ENCODE measurements at places on chromosomes 11 and 22.
A peak's percentile ranks its signal among the peaks of the same experiment; 100 is the strongest.

DNA sequence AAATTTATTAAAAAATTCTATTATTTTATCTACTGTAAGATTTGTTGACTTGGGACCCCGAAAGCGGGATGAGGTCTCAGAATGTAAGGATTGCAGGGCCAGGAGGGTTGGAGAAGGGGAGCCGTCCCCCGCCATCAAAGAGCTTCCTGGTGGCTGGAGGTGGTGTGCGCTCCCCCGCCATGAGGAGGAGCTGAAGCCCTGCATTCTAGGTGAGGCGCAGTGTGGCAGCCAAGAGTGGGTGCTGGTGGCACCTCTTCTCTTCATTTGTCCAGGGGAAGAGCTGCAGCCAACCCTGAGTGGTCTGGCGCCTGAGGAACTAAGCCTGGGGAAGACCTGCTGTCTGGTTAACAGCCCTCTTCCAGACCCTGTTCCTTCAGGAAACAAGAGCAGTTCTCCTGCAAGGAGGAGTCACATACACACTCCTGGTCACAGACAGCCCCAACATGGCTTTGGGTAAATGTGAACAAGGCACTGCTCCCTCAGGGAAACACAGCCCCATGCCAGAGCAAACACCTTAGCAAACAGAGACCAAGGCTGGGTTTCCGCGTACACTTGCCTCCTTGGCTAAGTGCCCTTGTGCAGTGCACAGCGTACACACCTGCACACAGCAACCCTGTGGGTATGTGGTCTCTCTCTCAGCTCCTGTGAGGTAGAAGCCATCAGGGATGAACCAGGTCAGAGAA, 17.3 kb downstream of the RTN4RL2 start:
- no peak for DNase-seq

GRCh38 chr11:30171661-30172060, 59.2 kb upstream of the FSHB start:
- DNase-seq: no peak

GRCh38 chr11:44176546-44177213, 81.2 kb downstream of the EXT2 start:
- no peak for DNase-seq

DNA sequence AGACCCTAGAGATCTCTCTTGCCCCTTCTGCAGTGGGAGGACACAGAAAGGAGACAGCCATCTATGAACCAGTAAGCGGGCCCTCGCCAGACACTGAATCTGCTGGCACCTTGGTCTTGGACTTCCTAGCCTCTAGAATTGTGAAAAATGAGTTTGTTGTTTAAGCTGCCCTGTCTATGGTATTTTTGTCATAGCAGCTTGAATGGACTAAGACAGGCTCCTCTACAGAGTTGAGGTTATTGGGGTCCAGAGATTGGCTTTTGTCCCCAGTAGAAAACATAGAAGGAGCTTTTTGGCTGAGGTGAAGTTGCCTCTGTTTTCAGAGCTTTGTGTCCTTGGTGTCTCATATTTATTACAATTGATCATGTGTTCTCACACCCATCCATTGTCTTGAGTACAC, 77.2 kb downstream of the STIM1 start:
- DNase-seq: no peak

- no peak for DNase-seq
Observed at GRCh38 chr22:43417555-43417954, 5.7 kb downstream of the MPPED1 start.

- DNase-seq: peak; percentile 68
Observed at GRCh38 chr22:41285441-41285819, 557 bp downstream of the RANGAP1 start.

DNA sequence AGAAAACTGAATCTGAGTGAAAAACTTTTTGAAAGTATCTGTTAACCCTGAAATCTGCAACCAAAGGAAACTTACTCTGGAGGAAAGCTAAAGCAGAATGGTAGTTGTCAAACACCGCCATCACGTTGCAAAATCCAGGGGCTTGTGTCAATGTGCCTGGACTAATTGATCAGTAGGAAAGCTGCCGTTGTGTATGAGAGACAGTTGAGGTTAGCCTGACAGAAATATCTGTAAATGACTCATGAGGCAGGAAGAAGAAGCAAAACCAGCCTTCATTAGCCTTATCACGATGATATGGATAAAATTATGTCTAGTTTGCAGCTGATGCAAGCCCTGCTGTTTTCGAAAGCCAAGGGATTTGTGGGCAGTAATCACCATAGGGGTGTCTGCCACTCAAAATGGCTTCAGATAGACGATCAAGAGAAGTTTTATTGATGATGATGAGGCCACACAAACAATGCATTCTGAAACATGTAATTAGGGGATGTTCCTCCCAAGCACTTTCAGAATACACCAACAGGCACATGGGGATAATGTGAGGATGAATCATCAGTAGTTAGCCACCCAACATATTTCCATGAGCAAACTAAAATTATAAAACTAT, 8.9 kb downstream of the SCGB1A1 start:
- DNase-seq: no peak

DNA sequence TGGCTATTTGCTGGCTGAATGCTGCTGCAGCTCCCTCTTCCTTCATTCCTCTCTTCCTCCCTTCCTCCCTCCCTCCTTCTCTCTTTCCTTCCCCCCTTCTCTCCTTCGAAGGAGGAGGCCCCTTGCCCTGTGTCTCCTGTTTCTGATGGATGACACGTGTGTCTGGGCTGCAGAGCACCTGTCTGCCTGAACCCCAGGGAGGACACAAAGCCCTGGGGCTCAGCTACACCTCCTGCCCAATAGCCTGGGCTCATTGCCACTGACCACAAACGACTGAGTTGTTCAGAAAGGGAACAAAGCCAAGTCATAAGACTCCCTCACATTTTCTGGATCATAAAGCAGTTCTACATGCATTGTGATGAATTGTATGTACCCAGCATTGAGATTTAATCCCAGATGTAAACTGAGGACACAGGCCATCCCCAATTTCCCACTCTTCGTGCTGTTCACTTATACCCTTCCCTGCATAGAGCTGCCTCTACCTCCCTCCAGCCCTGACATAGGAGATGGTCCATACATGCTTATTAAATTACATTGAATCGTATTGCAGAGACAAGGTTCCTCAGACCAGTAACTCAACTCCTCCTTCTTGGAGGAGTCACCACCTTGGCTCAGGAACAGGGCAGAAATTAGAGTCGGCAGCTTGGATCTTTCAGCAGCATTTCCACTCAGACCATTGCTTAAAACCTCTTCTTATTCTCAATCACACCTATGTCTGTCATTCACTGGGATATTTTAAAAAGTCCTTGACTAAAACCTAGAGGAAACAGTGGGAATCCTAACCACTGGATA, 1.2 kb downstream of the CSRP3 start:
- DNase-seq: no peak

DNA sequence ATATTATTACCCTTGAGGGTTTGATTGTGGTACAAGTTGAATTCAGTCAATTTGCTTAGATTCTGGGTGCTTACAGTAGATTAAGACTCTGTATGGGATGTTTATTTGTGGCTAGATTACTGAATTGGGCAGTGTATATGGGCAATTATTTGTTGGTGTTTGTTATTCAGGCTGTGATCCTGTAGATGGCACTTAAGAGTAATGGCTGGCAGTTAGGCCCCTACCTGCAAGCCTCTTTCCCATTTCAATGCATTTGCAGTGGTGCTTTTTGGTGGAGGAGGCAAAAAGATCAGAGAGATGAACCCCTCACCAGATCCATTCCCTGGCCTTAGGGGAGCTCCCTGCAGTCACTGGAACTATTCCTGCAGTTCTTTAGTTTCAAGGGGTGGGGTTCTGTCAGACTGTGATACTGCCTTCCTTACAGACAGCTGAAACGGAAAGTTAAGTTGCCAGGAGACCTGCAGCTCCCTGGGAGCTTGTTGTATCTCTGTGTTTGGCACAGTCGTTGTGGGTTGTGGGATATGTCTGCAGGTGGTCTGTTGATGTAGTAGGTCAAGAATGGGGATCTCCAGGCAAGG, 199.5 kb downstream of the AASDHPPT start:
- DNase-seq: no peak

GRCh38 chr11:67071420-67072284, 15.0 kb downstream of the RHOD start:
- DNase-seq: peak; percentile 63

- no peak for DNase-seq
Observed at GRCh38 chr11:23897453-23898286, 599.2 kb upstream of the LUZP2 start.

GRCh38 chr11:9301720-9302119, 12.7 kb downstream of the TMEM41B start:
- DNase-seq: no peak

- DNase-seq: no peak
Observed at GRCh38 chr11:31827455-31828206, 16.5 kb upstream of the PAX6 start.

DNA sequence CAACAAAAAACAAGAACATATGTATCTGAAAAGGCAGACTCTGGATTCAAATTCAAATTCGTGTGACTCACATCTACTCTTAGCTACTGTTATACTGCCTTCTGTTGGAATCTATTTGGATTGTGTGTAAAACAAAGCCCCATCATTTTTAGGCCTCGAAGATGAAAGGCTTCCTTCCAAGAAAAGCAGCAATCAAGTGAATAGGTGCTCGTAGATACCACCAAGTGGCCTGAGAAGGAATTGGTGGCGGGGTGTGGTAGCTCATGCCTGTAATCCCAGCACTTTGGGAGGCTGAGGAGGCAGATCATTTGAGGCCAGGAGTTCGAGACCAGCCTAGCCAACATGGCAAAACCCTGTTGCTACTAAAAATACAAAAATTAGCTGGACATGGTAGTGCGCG, 4.2 kb downstream of the GRAMD1B start:
- DNase-seq: peak; percentile 29

GRCh38 chr11:5277807-5278382, 8.2 kb upstream of the HBE1 start:
- no peak for DNase-seq

- DNase-seq: no peak
Observed at GRCh38 chr22:49656291-49656851, 171.3 kb downstream of the BRD1 start.

GRCh38 chr11:87076874-87077429, 39.2 kb downstream of the TMEM135 start:
- DNase-seq: no peak

DNA sequence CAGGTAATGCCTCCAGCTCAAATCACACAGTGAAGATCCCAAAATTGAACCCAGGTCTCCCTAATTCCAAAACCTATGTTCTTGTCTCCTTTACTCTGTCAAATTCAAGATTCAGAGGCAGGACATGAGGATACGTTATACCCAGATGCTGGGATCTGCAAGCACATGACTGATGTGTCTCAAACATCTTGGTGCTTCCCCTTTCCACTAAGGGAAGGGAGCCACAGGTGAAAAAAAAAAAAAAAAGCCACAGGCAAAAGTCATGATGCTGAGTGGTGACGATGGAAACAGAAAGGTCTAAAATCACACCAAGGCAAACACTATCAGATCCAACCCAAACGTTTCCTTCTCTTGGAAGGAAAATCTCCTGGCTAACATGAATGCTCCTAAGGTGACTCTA, 24.0 kb downstream of the ABTB2 start:
- no peak for DNase-seq

DNA sequence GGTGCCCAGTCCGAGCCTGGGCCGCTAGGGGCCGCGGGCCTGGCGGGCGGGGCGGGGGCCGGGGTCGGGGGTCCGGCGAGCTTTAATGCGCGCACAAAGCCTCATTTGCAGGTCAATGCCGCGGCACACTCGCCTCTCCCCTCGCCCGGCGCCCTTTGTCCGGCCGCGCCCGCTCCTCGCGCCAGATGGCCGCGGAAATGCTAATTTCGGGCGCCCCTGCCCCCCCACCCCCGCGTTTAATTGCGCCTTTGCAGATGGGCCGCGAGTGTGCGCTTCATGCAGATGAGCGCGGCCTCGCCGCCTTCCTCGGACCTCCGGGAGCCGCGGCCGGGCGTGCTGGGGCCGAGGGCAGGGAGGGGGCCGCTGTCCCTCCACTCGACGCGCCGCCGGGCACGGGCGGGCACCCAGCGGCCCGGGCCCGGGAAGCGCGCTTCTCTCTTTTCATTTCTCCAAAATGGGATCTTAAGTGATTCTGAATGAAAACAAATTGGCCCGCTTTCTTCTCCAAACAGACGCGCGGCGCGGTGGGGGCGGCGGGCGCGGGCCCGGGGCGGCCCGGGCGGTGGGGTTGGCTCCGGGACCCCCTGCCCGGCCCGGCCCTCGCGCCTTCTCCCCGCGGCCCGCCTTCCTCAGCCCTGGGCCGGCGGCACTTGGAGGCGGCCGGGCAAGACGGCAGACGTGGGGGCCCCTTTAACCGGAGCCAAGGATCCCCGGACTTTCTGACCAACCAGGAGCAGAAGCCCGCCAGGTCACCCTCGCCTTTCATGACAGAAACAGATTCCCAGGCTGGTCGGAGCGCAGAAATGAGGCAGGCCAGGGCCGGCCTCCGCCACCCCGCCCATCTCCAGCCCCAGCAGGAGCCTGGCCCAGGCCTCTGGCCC, 22.9 kb downstream of the CDKN1C start:
- DNase-seq: no peak

DNA sequence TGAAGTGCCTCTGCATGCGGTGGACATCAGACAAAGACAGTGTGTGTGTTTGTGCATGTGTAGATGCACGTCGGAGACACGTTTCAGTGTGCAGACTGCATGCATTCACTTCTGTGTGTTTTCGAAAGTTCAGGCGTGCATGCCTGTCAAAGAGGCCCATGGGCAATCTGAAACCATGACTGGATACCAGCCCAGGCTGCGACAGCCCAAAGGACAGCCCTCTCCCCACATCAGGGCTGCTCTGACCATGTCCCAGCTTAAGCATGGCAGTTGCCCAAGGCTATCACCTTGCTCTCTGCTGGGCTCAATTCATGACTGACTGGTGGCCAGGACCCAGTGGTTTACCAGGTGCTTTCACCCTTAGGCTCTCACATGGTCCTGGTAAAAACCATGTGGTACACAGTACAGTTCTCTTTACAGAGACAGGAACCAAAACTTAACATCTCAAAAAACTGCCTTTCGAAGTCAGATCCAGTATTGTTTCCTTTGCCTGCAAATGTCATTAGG, 423.7 kb upstream of the CADM1 start:
- no peak for DNase-seq

- DNase-seq: no peak
Observed at GRCh38 chr22:32469799-32470212, 4.8 kb upstream of the FBXO7 start.

DNA sequence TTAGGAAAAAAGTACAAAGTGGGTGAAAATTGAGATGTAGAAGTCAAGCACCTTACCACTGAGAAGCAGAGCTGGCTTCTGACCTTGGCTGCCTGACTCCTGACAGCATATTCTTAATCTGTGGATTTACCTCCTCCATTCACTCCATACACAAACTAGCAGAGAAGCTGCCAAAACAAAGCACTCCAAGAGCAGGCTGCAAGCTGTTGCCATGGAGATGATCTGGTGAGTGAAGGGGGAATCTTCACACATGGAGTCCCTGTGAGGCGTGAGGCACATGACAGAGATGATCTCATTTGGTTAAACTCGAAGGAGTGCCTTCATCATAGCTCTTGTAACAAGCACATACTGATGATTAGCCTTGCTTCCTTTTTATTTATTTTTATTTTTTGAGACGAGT, 16.1 kb downstream of the COMMD9 start:
- DNase-seq: no peak

GRCh38 chr11:116172851-116173250, 599.9 kb downstream of the BUD13 start:
- no peak for DNase-seq

Data from CD4-positive, alpha-beta T cell treated with Interleukin-6 at 100 ng/mL for 8 hours (primary cell).